ENCODE measurements at places on chromosomes 3 and 15.

GRCh38 chr3:13783476-13783875 is 96.4 kb downstream of the WNT7A start:
- no peak for DNase-seq

DNA sequence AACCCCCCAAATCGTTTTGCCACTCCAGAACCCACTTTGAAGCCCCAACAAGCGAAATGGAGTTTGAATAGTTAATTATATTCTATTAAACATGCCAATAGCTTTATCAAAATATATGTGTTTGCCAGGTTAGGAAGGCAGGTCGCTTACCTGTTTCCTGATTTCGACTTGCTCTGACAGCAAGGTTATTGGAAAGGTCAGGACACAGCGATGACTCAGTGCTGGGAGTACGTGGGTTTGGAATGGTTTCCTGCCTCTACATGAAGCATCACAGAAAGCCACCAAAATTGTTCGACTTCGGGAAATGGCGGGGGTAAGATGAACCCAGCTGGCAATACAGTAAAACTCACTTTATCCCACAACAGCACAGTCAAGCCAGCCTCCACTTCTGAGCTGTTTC is 135.6 kb upstream of the ABI3BP start:
- DNase-seq, result no peak

- DNase-seq, result no peak
Measured at GRCh38 chr3:30319713-30320112, 286.7 kb upstream of the TGFBR2 start.

GRCh38 chr3:89314454-89315098 is 207.2 kb downstream of the EPHA3 start:
- DNase-seq, result no peak

DNA sequence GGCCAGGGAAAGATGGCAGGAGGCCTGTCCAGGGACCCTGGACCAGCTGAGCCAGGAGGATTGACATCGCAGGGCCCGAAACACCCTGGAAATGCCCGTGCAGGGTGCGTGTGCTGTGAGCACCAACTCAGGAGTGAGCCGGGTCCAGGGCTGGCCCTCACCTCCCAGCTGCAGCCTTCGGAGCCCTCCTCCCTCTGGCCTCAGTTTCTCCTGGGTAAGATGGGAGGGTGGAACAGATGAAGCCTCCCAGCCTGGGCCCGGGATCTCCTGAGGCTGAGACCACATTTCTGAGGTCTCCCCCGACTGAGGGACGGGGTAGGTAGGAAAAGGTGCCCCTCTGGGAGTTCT is 5.3 kb upstream of the CALML4 start:
- no peak for DNase-seq

DNA sequence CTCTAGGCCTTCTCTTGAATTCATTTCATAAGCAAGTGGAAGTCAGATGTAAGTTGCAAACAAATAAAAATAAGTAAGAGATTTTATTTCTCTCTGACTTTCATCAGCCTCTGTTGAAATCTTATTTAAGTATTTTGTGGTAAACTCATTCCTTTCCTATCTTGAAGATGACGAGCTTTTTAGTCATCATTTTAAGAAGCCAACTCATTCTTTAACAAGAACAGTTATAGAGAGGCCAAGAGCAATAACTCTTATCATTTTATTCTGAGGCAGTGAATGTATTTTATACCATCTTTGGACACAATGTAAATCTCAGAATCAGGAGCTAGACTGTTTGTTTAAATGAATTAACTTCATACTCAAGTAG is 147.5 kb upstream of the MBNL1 start:
- no peak for DNase-seq

- DNase-seq, result no peak
Measured at GRCh38 chr3:21502656-21503055, 248.4 kb downstream of the ZNF385D start.

GRCh38 chr15:67707520-67708283 is 117.6 kb upstream of the SKOR1 start:
- DNase-seq, result no peak

DNA sequence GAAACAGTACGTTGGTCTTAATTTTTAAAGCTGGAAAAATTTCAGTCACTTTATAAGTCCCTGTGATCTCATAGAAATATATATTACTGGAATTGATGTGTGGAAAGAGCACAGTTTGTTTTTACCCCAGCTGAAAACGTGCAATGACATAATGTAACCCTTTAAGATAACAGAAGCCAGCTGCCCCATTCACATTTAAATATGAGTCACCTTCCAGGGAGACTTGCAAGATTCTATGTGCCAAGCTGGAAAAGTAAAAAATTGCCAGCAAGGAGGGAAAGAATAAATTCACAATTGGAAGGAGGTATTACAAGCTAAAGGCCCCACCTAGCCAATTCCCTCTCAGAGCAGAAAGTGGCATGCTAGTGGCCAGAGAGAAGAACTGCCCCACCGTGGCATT is 50.2 kb downstream of the SAMMSON start:
- DNase-seq, result no peak

- DNase-seq, result no peak
Measured at GRCh38 chr3:25153561-25153960, 274.5 kb upstream of the RARB start.
